ENCODE measurements at places on chromosomes 7 and 10.
A peak's percentile ranks its signal among the peaks of the same experiment; 100 is the strongest.

GRCh38 chr7:153934629-153935028, 117.6 kb upstream of the DPP6 start:
- no peak for DNase-seq

DNA sequence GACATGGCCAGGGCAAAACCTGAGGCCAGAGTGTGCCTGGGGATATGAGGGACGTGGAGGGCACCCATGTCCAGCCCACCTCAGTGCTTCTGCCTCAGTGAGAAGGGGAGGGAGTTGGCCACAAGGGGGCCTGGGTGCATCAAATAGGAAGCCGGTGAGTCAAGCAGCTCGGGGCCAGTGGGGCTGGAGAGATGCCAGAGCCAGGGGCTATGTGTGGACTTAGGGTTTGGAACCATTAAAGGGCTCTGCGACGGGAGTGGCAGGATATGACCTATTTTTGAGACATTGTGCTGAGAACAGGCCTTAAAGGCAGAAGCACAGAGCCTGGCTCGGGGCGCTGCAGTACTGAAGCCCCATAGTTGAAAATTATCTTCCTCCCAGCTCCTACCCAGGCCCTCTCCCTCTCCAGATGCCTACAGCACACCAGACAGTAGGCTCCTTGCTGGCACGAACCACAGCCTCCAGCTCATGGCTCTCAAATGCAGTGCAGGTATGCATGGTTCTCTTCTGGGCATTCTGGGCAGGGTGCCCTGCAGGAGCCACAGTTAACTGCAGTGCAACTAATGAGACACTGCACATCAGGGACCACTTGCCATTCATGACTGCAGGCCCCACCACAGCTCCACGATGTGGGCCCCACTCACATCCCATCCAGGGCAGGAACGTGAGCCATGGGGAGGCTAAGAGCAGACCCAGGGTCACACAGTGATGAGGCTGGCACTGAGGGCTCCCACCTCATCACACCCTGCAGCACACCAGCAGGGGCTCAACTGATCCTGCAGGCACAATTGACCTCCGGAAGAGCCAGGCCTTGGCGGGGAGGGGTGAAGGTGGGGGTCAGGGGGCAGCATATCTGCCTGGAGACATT, 7.2 kb upstream of the PGAM2 start:
- DNase-seq = peak; percentile 88

DNA sequence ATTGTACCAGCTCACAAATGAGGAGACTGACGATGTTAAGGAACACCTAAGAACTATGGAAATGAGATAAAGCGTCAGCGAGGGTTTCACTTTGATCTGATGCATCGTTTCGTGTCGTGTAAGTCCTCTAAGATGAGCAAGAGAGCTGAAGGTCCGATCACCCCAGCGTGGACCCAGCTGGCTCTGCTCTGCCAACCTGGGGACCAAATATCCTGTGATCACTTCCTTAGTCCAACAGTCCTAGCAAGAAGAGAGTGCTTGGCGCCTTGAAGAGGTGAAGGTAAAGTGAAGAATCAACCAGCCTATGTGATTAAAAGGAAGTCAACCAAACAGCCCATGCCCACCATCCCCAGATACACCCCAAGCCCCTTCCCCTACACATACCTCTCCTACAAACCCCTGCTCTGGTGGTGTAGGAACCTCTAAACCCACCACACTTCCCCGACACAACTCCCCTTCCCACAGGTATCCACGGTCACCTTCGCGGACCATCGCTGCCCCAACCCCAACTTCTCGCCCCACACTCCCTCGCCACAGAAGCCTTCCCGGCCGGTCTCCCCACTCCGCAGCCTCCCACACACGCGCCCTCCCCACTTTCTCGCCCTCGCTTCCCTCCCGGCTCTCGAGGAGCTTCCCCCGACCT, 722 bp downstream of the UPF2 start:
- DNase-seq = peak; percentile 28

- no peak for DNase-seq
These were observed 5.1 kb upstream of the LRRC4 start for GRCh38 chr7:128036226-128036940.

GRCh38 chr7:76261329-76261728, 41.1 kb upstream of the HSPB1 start:
- no peak for DNase-seq

DNA sequence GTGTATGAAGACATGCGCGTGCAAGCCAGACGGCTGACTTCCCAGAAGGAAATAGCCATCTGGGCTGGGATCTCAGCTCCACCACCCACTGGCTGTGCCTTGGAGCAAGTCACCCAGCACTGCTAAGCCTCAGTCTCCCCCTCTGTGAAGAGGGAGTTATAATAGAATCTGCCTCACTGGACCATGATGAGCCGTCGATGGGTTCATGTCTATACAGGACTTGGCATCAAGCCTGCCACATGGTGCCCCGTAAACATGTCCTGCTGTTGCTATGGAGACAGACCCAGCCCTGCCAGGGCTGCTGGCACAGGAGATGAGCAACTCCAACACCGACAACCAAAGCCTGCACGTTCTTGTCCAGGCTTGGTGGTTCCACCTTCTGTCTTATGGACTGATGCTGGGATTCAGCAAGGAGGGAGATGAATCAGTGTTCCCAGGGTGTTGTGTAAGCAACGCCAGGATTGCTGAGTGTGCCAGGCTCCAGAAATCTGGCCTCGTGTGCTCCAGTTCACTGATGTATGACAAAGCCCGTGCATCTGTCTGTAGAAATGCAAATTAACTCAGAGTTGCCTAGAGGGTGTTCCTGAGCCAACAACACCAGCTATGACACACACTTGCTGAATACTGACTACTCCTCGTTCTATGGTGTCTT, 5.6 kb downstream of the GPR15LG start:
- DNase-seq = peak; percentile 59

GRCh38 chr7:13829231-13829630, 160.2 kb downstream of the ETV1 start:
- DNase-seq = no peak
